ENCODE measurements at places on chromosomes 16 and 17.

- DNase-seq = no peak
These were observed 162.6 kb downstream of the AATF start for GRCh38 chr17:37111329-37111728.

DNA sequence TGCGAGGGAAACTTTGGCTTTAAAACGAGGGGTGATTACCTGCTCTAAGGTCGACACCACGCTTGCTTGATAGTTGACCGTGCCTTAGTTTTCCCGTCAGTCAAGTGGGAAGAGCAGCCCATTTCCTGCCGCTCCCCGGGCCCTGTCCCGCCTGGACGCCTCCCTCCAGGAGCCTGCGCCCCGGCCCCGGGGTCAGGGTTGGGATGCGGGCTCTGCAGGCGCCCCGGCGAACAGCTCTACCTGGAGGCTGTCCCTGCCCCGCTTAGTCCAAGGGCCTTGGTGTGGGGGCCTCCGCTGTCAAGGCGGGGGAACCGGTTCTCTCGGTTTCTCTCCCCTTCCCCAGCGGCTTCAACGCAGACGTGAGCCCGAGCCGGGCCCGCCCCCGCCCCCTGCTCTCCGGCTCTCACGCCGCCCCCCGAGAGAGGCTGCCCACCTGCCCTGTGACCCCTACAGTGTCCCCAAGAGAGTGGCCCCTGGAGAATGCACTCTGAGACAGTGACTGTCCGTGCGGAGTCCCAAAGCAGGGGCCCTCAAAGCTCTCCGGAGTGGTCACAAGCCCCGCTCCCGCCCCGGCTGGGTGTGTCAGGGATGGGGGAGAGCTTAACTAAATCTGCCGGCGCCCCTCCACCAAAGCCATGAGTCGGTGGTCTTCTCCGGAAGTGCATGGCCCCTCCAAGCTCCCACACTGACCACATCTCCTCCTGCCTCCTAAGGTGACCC lies 117.4 kb upstream of the SMURF2 start:
- no peak for DNase-seq

DNA sequence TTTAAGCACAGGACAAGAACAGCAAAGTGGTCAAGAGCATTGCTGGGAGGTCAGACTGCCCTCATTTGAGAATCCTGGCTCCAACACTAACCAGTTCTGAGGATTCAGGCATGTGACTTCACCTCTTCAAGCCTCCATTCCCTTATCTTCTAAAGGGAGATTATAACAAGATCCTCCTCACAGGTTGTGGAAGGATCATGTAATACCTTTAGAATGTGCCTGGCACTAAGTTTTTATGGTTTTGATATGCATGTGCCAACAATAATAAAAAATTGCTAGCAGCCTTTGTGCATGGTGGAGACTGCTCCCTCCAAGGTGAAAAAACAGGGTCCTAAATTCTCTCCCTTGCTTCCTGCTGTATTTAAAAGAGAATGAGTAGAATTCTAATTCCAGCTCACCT lies 36.0 kb upstream of the ADAMTS18 start:
- no peak for DNase-seq

DNA sequence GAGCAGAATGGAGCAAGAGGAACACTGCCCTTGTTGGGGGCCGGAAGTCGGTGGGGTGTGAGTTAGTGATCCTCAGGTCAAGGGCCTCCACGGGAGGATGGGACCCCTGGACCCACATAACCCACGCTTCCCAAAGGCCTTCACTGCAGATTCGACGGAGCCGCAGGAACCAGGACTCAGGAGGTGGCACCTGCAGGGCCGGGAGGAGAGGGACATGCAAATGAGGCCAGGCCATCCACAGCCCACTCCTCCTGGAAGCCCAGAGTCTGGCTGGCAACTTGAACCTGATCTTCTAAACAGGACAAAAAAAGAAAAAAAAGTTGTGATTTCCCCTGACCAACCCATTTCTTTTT lies 299.9 kb downstream of the SOX9 start:
- DNase-seq = no peak

GRCh38 chr17:63082273-63082861 lies 116.3 kb downstream of the TANC2 start:
- no peak for DNase-seq

DNA sequence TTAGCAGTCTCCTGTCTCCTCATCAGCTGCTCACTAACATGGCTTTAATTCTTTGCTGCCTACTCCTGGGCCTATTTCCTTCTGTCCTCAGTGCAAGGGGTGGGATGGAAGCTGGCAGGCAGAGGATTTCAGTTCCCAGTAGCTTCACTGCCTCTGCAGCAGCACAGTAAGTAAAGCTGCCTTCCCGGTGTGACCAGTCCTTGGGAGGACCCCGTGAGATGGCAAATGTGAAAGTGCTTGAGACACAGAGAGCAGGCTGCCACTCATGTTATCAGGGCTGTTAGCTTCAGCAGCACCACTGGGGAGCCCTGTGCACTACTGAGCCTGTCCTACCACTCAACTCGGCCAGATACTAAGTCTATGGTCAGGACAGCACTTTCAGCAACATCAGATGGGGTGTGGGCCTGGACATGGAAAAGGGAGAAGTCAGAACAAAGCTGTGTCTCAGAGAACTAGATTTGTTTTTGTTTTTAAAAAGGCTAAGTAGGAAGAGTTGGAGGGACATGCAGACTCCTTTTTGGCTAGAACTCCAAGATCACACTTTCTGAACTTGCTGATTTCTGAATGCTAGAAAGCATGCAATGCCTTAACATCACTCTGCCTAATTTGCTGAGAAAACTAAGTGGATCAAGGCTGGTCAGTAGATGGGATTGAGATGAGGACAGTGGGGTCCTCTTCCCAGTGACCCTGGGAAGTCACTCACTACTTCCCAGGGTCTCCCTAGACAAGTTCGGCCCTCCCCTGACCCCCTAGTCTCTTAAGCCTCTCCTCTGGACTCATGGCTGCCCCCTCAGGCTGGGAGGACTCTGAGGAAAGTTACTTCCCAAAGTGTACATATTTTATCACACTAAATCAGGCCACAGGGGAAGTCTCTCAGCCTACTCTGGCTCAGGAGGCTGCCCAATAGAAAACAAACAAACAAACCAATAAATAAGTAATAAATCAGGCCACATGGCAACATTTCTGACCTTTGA lies 1.1 kb downstream of the ACSF2 start:
- DNase-seq = no peak

GRCh38 chr17:1958134-1958881 lies 66.8 kb downstream of the RTN4RL1 start:
- no peak for DNase-seq

GRCh38 chr16:77612596-77612995 lies 109.7 kb upstream of the NUDT7 start:
- no peak for DNase-seq

- no peak for DNase-seq
These were observed 183.9 kb upstream of the HSBP1 start for GRCh38 chr16:83623892-83624291.

- DNase-seq = no peak
These were observed 48.6 kb upstream of the ZNF469 start for GRCh38 chr16:88333848-88334777.

GRCh38 chr17:4712526-4712925 lies 2.1 kb downstream of the ARRB2 start:
- no peak for DNase-seq

DNA sequence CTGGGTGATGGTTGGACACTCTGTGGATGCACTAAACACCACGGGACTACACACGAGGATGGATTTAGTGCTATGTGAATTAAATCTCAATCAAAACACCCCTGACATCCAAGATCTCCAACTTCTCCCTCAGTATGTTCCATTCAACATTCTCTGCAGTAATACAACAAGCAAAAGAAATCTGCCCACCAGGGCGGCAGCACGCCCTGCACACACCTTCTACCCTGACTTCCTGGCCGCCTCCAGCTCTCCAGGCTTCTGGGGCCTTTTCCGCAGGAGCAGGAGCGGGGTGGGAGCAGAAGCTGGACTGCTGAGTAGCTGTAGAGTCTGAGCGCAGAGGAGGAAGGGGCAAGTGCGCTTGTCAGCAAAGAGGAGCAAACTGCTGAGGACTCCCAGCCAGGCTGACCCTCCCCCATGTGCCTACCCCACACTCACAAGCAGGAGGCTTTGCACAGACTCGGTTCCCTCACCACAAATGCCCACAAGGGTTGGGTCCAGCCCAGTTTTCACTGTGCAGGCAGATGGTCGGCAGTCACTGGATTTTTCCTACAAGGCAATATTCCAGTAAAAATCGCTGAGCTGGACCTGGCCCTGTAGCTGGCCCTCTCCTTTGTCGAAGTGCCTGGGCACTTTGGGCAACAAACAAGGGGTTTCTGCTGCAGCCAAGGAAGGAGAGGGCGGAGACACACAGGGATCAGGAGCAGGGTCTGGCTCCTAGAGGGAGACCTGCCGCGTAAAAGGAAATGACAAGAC lies 22.8 kb downstream of the ZDHHC7 start:
- peak; percentile 5 for DNase-seq

DNA sequence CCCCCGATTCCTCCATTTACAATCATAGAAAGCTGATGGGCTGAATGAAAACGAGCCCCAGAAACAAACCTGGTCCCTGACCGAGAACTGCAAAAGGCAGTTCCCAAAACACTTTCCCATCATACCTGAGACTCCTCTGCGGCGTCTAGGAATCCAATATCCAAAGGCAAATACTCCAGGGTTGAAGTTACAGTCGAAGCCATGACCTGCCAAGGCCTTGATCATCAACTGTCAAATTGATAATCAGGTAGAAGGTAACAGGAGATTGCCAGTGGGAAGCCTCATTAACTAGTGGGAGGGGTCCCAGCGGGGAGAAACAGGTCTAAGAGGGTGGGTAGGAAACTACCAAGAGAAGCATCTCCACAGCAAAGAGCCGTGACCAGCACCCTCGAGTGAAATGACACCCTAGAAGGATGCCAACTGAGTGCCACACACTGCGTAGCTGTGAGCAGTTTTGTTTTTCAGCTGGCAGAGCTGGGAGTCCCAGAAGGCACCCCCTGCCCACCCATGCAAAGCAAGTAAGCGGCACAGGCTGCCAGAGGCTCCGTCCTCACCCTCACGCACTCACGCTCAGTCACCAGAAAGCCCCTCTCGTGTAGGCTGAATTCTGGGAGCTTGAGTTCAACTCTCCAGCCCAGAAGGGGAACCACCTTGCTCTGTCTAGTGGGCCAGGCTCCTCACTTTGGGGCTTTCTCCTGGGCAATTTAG lies 146.1 kb downstream of the GAS7 start:
- DNase-seq = peak; percentile 30

- DNase-seq = no peak
These were observed 421.7 kb upstream of the C16orf82 start for GRCh38 chr16:26644912-26645543.

GRCh38 chr17:83125515-83126274 lies 46.3 kb downstream of the METRNL start:
- no peak for DNase-seq

All from Right ventricle myocardium inferior (tissue), 1 donor.